ENCODE measurements at places on chromosomes 13 and 19.
A peak's percentile ranks its signal among the peaks of the same experiment; 100 is the strongest.

DNA sequence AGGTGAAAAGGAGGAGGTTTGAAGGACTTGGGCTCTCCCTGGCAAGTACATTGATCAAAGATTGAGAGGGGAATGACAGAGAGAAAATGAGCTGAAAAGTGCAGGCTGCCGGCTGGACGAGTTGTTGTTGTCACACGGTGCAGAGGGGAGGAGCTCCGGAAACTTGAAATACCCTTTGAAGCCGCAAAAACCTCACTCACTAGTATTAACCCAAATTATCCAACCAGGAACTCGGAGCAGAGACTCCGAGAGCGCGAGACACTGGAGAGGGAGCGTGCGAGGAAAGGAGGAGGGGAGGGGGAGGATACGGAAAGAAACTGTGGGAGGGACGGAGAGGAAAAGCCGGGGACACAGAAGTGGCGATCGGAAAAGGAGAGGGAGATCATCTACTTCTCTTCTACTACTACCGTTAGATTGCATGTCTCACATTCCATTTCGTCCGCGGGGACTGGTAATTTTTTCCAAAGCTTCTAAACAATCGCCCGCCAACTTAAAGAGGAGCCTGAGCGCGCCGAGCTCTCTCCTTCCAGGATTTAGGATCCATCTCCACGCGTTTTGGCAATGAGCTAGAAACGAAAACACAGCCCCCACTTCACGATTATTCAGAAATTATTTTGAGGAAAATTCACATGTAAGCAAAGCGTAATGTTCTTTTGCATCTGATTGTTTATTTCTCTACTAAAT is at the start of gene DACH1:
TSS of gene DACH1 (minus strand) at position 74 of the 684 bp plus-strand sequence.
- DNase-seq: no peak

DNA sequence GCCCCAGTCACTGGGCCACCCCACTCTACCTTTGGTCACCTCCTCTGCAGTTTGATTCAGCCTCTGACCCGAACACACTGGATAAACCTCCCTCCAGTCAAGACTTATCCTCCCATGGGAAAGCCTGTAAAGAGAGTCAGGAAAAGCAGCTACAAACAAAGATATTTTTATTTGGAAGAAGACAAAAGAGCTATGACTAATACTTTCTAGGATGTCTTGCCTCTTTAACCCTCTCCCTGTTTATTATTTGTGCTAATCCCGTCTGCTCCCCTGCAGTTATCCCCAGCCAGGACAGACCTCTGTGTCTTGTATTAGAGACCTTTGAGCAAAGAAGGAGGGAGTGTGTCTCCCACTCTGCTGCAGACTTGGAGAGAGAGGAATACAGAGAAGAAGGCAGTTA is 178.3 kb downstream of the EFNB2 start:
- DNase-seq: no peak

DNA sequence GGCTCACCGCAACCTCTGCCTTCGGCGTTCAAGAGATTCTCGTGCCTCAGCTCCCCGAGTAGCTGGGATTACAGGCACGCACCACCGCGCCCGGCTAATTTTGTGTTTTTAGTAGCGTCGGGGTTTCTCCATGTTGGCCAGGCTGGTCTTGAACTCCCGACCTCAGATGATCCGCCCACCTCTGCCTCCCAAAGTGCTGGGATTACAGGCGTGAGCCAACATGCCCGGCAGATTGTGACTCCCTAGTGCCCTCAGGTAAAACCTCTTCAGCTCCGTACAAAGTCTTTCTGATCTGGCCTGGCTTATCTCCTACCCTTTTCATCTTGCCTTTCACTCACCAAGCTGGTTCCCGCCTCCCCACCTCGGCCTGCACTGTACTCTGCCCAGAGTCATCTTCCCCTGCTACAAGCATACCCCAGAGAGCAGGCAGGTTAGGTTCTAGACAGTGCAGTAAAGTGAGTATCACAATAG is 15.0 kb downstream of the BICRA start:
- DNase-seq: no peak

- DNase-seq: peak; percentile 12
Observed at GRCh38 chr19:6925801-6926751, 38.7 kb downstream of the ADGRE1 start.

GRCh38 chr13:79228972-79229371 is 177.1 kb downstream of the RBM26 start:
- DNase-seq: no peak

DNA sequence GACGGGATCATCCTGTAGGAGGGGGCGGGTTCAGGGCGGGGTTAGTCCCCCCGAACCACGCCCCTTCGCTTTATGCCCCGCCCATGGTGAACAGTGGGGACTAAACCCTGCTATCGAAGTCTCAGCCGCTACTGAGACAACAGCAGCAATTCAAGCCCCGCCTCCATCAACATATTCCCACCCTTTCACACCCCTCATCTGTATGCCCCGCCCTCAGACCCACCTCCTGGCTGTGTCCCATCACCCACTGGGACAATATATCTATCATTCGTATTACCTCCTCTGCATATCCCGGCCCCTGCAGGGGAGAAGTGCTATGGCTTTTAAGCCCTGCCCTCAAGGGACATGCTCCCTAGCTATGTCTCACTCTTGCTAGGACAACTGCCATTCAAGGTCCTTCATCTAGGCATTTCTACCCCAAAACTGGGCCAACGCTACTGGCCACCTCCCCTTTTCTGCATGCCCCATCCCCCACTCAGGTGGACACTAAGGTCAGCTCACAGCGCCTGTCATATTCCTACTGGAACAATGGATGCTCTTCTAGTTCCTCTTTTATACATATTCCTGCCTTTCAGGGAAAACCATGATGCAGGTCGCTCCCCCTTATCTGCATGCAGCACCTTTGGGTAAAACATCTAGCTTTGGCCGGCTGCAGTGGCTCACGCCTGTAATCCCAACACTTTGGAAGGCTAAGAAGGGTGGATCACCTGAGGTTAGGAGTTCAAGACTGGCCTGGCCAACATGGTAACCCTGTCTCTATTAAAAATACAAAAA is 11.9 kb downstream of the LRFN1 start:
- DNase-seq: no peak

GRCh38 chr19:2507109-2507508 is 31.2 kb downstream of the GADD45B start:
- no peak for DNase-seq

GRCh38 chr19:16969135-16969534 is 57.5 kb downstream of the CPAMD8 start:
- DNase-seq: no peak

- DNase-seq: no peak
Observed at GRCh38 chr13:100584896-100585295, 3.7 kb downstream of the GGACT start.

DNA sequence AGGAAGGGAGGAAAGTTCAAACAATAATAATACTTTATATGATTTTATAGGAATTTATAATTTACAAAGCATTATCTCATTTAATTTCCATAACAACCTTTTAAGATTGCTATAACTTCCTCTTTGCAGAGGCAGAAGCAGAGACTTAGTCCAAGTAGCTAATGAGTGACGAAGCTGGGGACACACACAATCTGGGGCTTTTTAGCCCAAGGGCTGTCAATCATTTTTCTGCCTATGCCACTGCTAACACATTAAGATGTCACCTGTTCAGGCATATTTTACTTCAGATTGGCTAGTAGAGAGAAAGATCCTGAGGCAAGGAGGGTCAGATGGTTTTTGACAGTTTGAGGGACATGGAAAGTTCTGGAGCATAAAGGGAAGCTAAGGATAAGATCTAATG is 12.6 kb downstream of the SCEL start:
- no peak for DNase-seq

- no peak for DNase-seq
Observed at GRCh38 chr13:20350382-20350763, 118.3 kb upstream of the GJB6 start.

DNA sequence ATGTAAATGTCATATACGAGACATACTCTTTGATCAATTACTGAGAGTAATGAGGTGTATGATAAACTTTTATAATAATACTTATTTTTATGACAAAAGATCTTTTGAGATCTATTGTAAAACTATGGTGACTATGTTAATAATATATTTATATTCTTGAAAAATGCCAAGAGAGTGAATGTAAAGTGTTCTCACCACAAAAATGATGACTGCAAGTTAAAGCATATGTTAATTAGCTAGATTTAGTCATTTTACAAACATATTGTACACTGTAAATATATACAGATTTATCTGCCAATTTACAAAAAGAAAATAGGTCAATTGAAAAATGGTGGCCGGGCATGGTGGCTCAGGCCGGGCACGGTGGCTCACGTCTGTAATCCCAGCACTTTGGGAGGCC is 81.0 kb downstream of the GPC6 start:
- DNase-seq: no peak

- DNase-seq: no peak
Observed at GRCh38 chr13:106373989-106374572, 161.4 kb downstream of the EFNB2 start.

GRCh38 chr13:50779443-50780200 is 63.9 kb downstream of the DLEU7 start:
- DNase-seq: no peak

DNA sequence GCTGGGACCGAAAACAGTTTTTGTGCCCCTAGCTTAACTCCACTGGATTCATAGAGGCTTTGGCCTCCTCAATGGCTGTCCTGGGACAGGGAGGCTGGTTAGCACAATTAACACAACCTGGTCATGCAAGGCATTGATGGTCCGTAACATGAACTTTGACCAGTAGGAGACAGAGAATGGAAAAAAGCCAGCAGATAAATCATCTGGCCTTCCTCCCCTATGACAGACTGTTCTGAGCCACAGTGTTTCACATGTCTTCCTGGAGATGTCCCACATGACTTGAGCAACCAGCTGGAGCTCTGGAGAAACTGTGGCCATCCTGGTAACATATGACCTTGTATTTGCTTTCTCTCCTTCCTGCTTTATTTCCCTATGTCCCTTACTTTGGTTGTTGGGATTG is 244.2 kb downstream of the UQCRFS1 start:
- no peak for DNase-seq

GRCh38 chr13:111514610-111515306 is 194.3 kb downstream of the TEX29 start:
- DNase-seq: no peak

- DNase-seq: no peak
Observed at GRCh38 chr13:93316841-93317240, 90.2 kb downstream of the GPC6 start.

GRCh38 chr19:46254776-46255175 is 25.2 kb downstream of the IGFL1 start:
- no peak for DNase-seq

DNA sequence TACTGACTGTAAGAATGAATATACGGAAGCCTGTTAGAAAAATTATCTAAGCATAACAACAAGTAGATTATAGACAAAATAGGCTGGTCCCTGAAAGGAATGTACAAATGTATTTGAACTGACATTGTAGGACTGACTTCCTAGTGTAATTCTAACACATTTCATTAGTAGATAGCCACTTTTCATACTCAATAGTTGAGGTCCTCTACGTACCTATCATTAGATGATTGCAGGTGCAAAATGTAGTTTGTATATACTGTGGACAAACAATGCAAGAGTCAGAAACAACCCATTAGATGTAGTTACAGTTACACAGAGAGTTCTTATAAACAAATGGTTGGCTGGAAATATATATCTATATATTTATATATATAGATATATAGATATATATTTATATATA is 402.3 kb upstream of the SLITRK6 start:
- no peak for DNase-seq

GRCh38 chr13:70703755-70704154 is 595.5 kb upstream of the KLHL1 start:
- DNase-seq: no peak

GRCh38 chr19:30393046-30393445 is 20.9 kb downstream of the ZNF536 start:
- DNase-seq: no peak

GRCh38 chr13:64765636-64766035 is 2464.5 kb downstream of the PCDH9 start:
- no peak for DNase-seq

DNA sequence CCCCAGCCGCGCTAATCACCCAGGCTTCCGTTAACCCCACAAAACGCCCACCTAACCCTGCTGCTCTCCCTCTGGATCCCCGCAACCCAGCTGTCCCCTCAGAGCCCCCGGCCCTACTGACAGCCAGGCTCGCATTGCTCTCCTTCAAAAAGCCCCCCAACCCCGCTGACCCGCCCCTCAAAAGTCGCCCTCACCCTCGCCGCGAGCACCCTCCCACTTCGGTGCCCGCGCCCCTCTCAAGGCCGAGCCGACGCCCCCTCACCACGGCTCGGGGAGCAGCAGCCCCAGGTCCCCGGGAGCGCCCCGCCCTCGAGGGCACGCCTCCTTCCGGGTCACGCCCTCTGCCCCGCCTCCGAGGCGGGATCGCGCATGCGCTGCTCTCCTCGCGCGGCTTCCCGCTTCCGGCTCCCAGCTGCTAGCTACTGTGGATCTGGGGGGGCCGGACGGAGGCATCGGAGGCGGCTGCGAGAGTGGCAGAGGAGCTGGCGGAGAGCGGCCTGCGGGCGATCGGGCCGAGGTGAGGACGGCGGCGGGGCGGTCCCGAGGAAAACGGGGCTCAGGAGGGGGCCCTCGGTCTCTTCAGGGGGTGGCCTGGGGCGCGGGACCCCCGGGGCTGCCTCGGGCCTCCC is 46.1 kb downstream of the ARHGEF18 start:
- DNase-seq: peak; percentile 88

DNA sequence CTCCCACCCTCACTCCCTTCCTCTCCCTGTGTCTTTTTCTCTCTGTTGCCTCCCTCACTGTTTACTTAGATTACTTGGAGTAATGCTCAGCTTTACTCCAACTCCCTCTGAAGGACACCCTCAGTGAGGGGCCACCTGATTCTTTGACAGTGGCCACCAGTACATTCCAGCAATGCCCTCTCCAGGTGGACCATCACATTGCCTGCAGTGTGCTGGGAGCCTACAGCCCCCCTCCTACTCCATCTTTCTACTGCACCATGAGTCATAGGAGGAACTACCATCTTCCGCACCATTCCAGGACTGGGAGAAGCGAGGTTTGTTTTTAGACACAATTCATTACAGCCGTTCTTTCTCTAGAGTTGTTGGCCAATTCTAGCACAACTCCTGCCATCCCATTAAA is 96.6 kb upstream of the POSTN start:
- no peak for DNase-seq

DNA sequence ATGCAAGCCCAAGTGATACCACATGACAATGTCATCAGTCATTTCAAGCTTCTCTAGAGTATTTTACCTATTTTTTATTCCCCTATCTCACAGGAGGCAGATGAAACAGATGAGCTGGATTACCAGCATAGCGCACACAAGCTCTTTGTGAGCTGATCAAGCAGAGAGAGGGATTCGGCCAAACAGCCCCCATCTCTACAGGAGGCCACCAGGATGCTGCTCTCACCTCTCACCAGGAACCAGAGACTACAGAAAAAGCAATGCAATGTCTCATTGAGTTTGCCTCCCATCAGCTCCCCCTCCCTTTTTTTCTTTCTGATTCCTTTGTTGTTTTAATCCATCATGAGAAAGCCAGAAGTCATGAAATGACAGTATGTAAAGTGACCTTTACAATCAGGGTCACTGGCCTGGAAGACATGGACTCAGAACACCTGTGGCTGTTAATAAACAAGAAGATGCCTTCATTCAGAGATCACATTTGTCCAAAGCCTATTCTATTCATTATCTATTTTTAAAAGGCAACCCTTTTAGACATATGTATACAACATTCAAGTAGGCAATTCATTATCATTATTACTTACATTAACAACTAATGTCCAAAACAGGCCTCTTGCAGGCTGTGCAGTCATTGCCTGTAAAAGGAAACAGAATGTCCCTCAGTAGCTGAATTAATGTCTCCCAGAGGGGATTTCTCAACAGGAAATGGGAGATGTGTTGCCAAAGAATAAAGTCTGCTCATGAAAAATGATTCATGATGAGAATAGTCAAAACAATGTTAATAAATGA is 656.6 kb downstream of the TBC1D4 start:
- no peak for DNase-seq
